ENCODE measurements at places on chromosomes 16 and 17.
A peak's percentile ranks its signal among the peaks of the same experiment; 100 is the strongest.

DNA sequence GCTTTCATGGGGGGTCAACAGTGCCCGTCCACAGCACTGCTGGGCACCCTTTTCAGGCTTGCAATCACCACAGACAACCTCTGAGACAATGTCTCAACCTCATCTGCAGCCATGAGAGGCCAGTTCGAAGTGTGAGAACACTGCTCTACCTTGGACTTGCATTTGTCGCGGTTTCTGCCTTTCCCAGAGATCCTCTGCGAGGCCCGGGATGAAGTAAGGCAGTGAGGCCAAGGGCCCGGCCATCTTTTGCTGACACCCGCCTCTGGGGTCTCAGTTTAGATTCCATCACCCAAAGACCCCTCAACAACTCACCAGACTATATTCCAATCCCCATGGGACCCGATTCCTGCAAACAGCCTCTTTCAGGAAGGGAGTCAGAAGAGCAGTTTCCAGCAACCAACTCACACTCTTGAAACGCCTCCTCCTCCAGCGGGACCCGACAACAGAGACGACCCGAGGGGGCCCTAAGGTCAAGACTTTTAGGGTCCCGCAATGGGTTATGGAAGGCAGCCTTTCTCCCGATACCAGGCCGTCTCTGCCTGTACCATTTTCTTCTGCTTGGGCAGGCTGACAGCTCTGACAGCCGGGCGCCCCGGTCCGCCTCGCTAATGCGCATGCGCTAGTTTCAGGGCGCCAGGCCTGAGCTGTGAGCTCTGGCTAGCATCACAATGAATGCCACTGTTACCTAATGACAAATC lies 576.0 kb downstream of the KCNJ18 start:
- no peak for DNase-seq

GRCh38 chr16:66604376-66605176 lies at the start of gene CMTM3:
TSS of gene CMTM3 (plus strand) at chr16:66604704. CDS start at chr16:66604806, 102 bp downstream.
- DNase-seq = peak; percentile 63

DNA sequence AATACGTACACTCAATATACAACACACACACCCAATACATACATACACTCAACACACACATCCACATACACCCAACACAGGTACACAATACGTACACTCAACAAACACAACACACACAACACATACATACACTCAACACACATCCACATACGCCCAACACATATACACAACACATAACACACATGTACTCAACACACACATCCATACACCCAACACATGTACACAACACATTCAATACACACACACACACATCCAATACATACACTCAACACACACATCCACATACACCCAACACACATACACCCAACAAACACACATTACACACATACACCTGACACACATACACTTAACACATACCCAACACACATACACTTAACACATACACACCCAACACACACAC lies 95.9 kb downstream of the CCDC182 start:
- DNase-seq = no peak

DNA sequence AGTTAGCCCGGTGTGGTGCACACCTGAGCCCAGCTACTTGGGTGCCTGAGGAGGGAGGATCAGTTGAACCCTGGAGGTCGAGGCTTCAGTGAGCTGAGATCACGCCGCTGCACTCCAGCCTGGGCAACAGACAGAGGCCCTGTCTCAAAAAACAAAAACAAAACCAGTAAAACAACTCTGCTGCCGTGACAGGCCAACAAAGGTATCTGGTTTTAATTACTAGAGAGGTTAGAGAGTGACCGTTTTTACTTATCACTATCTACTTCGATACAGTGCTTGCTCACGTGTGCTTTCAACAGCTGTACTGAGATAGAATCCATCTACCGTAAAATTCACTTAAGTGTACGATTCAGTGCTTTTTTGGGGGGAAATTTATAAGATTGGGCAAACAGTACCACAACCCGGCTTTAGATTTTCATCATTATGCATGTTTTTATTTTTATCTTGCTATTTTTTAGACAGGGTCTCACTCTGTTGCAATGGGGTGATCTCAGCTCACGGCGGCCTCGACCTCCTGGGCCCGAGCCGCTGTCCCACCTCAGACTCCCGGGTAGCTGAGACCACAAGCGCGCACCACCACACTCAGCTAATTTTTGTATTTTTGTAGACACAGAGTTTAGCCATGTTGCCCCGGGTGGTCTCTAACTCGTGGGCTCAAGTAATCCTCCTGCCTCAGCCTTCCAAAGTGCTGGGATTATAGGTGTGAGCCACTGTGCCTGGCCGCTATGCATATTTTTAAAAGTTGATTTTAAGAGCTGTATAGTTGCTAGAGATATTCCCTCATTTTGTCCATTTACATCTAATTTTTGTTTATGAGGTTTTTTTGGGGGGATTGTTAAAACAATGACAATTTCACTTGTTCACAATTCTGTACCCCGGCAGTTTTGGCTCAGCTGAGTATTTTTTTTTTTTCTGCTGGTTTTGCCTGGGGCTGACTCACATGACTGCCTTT lies 30.9 kb downstream of the SERPINF1 start:
- DNase-seq = no peak

DNA sequence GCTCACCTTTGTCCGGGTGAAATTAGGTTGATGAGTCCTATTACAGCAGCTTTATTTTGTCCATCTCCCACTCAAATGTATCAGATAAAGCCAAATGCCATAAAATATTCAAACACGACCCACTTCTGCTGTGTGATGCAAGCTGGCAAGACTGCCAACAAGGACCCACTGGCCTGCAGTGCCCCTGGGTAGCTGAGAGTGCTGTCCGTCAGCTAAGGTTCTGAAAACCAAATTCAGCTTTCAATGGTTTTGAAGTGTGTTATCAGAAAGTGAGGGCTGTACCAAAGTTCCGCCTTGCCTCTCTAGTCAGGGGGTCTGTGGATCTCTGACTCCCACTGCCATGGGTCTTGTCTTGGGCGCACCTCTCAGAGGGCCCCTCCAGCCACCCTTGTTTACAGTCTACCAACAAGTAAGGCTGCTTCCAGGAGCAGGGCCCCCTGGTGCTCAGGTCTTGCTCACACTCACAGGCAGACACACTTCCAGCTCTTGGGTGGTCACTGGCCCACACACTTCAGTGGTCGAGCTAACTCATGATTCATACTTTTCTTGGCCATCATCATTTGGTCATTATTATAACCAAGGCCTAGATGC lies 10.5 kb upstream of the CCDC182 start:
- no peak for DNase-seq

DNA sequence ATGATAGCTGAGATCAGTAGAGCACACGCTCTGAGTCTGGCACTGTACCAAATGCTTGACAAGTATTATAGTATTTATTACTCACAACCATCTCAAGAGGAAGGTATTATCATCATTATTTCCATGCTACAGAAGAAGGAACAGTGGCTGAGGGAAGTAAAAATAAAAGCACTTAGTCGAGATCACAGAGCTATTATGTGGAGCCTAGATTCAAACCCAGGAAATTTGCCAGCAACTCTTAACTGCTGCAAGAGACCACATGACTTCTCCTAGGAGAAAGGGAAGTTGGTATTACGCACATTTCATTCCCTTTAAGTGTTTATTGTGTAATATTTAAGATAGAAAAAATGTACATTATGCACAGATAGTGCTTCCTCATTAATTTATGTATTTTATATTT lies 1.0 kb upstream of the RHOT1 start:
- no peak for DNase-seq

GRCh38 chr16:71746442-71747046 lies 22.0 kb upstream of the PHLPP2 start:
- no peak for DNase-seq

DNA sequence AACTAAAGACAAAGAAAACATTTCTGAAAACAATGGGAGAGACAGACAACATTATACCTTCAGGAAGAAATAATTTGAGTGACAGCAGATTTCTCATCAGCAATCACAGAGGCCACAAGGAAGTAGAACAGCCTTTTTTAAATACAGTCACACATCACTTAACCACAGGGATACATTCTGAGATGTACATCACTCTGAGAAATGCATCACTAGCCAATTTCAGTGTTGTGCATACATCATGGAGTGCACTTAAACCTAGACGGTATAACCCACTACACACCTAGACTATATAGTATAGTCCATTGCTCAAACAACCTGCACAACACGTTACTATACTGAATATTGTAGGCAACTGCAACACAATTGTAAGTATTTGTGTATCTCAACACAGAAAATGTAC lies 24.9 kb upstream of the ALOX12 start:
- DNase-seq = no peak

- DNase-seq = no peak
Measured at GRCh38 chr16:88938777-88939244, 38.2 kb downstream of the CBFA2T3 start.

- DNase-seq = no peak
Measured at GRCh38 chr17:18233803-18234518, 8.5 kb downstream of the LLGL1 start.

- DNase-seq = no peak
Measured at GRCh38 chr17:19317359-19318095, 45.0 kb downstream of the B9D1 start.

DNA sequence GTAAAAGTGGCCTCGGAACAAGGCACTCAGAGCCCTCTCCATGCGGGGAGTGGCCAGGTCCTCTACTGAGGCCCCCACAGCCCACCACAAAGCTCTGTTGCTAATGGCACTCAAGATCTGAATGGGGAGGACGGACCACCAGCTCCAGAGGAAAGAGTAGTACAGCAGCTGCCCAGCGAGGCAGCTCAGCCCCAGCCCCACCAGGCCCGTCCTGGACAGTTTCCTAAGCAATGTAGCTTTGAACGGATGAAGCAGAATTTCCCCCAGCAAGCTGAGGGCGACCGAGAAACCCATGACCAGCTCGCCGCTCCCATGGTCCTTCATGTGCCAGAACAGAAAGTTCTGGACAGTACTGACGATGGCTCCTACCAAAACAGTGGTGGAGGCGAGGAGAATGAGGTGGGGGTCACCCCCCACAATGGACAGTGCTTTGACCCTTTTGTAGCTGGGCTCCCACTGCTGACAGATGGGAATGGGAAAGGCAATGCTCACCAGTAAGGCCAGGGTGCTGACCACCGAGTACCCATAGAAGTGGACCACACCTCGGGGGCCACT lies 1.5 kb downstream of the MFSD6L start:
- DNase-seq = no peak

DNA sequence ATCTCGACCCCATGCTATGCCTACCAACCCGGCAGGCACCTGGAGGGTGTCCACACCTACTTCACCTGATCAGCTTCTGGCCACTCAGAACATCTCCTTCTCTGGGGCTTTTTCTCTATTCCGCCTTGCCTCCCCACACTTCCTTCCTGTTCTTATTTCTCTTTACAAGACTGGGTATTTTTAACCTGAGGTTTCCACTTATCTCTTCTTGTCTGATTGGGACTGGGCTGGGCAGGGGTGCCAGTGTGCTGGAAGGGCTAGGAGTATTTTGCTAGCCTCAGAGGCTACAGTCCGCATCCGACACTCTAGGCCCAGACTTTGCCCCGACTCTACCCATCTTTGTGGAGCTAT lies 26.2 kb upstream of the ZNF652 start:
- no peak for DNase-seq

DNA sequence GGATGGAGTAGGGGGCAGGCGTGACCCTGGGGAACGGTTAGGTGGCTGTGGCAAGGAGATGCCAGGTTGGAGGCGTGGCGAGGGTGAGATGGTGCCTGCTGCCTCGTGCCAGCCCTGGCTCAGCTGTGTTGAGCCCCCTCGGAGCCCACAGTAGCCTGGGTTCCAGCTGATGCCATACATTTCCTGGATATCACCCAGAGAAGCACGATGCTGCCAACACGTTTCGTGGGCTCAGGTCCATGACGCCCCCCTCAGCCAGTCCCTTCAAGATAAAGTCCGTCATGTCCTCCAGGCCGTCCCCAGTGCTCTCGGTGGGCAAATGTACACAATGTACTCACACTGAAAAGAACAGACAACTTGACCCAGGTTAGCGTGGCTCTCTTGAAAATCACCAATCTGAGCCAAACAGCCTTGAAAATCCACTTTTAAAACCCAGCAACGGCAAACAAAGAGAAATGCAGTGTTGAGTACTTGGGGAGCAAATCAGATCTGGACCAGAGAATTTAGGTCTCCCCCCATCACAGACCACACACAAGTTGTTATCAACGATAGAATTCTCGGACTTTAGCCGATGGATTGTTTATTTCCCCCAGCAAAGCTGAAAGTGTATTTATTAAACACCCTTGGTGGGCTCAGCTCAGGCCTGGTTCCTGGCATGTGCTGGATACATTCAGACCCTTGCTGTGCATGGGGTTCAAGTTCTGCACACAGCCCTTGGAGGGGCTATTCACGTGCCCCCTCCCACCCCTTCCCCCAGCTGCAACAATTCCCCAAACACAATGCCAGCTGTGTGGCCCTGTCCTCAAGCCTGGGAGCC lies 102.8 kb upstream of the PLCG2 start:
- no peak for DNase-seq

- DNase-seq = no peak
Measured at GRCh38 chr17:49548506-49549310, 27.0 kb upstream of the NXPH3 start.

GRCh38 chr17:2068031-2068518 lies 13.2 kb downstream of the HIC1 start:
- DNase-seq = no peak

- no peak for DNase-seq
Measured at GRCh38 chr16:69618307-69618706, 52.5 kb downstream of the NFAT5 start.

DNA sequence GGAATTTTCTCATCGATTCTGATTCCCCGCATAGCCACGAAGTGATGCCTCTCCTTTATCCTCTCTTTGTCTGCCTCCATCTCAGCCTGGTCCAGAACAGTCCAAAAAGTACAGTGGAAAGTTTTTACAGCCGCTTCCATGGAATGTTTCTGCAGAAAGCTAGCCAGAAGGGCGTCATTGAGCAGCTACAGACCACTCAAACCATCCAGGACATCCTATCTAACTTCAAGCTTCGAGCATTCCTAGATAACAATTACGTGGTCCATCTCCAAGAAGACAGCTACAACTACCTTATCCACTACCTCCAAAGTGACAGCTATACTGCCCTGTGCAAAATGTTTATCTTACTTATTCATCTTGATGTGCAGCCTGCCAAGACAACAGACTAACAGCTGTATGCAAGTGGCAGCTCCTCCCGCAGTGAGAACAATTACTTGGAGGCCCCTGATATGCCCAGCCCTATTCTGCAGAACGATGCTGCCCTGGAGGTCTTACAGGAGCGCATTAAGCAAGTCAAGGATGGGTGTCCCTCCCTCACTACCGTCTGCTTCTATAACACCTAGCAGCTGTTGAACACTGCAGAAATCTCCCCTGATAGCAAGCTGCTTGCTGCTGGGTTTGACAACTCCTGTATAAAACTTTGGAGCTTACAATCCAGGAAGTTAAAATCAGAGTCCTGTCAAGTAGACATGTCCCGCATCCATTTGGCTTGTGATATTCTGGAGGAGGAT lies 38.9 kb downstream of the SLFN12L start:
- no peak for DNase-seq

GRCh38 chr16:84911486-84912216 lies 91.9 kb downstream of the CRISPLD2 start:
- no peak for DNase-seq

DNA sequence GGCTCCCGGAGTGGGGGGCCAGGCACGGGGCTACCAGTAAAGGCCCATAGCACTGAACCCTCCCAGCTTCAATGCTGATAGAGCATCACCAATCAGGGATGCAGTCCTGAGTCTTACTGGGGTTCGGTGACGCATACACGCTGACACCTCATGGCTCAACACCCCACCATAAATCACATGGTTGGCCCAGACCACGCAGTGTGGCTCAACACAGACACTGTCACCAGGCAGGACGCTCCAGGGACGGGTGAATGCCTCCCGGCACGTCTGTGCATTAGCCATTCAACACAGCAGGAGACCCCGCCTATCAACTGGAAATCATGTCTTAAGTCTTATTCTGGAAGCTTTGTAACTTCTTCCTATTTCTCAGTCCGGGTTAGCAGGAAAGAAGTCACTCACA lies 35.0 kb downstream of the NECAB2 start:
- DNase-seq = no peak
